ENCODE measurements at places on chromosomes 3 and 15.

DNA sequence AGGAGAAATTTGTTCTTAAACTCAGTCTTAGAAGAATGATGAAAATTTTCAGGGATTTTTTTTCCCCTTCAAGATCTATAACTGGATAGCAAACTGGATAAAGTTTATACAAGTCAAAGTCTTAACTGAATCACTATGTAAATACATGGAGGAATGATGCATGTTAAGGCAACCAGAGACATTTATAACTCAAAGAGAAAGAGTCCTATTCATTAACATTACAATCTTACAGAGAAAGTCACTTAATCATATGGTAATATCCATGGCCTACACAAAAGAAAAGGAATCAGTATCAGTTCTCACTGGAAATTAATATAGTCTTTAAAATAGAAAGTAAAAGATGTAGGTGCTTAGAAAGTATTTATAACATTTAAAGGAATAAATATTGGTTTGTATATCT is 869.1 kb downstream of the TBL1XR1 start:
- DNase-seq: no peak

DNA sequence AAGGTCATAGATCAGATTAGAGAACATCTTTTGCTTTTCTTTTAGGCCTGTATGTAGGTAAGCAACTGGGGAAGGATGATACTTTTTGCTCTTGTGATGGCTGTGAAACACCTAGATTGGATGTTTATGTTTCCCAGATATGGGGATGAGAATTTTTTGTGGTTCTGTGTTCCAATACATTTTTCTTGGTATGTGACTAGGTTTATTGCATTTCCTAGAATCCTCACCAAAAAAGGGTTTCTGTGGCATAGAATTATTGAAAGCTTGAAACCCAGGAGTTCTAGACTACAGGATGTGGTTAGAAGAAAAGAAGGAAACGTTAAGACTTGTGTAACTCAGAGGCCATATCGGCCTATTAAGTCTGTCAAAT is 25.8 kb downstream of the OXNAD1 start:
- no peak for DNase-seq

DNA sequence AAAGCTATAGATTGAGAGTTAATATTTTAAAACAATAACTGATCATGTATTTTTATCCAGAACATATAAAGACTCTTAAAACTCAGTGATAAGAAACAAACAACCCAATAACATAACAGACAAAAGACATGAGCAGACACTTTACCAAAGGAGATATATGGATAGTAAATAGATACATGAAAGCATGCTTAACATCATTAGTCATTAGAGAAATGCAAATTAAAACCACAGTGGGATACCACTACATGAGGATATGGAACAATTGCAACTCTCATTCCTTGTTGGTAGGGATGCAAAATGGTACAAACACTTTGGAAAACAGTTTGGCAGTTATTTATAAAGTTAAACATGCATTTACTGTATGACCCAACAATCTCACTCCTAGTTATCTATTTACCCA is 95.0 kb downstream of the IQCH start:
- DNase-seq: no peak

- no peak for DNase-seq
Observed at GRCh38 chr3:102646557-102646956, 211.7 kb downstream of the ZPLD1 start.

DNA sequence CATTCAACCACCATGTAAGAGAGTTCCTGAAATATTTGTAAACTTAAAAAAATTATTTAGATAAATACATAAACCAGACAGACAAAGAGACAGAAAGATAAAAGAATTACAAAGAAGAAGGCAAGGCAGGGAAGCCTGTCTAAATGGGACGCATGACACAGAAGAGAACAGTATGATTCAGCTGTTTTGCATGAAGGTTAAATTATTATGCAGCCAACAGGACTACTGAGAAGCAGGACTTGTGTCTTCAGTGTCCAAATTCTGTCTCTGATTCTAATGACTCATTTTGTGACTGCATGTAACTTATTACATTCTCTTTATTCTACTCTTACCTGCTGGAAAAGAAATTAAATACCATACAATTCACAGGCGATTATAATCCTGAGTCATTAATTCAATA is 340.4 kb upstream of the KCNMB2 start:
- no peak for DNase-seq

Measured in DMS153 (cell line).